Activated naive CD8-positive, alpha-beta T cell treated with anti-CD3 and anti-CD28 coated beads, Interleukin-2, amount 10 ng/mL, durations not matched to agents 7 days and 5 days (primary cell): ENCODE measurements at places on chromosomes 13 and 19. TPM values are rescaled to one million over a fixed set of nuclear protein-coding genes. Genes with fewer than 3 reads are reported as not detected.

CARM1 gene
- 31.5 TPM for total RNA-seq

PSG3 gene
- not detected for total RNA-seq

ZBTB7A gene
- 60.6 TPM for total RNA-seq

CLEC17A gene
- not detected for total RNA-seq

TMEM86B gene
- 18.8 TPM for total RNA-seq

ZNF471 gene
- 4.0 TPM for total RNA-seq

PSG6 gene
- not detected for total RNA-seq

ZSCAN18 gene
- total RNA-seq = 56.6 TPM

RTBDN gene
- total RNA-seq = not detected

DNA sequence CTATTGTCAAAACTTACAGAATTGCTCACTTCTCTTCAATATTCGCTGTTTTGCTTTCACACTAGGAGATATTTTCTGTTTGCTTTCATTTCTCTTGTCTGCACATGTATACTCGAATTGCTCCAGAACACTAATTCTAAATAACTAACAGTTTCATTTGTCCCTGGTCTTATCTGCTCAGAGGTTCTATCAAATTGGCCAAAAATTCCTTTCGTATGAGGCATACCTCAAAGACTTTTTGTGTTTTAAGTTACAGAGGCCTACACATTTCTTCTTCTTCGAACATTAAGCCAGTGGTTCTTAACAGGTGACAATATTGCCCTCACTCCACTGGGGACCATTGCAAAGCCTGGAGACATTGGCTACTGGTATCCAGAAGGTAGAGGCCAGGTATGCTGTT is 1314.6 kb downstream of the EFNB2 start:
- DNase-seq = no peak

GRCh38 chr13:72953391-72953965 is 105.3 kb upstream of the KLF5 start:
- DNase-seq = no peak

GRCh38 chr19:28530406-28531035 is 682.4 kb downstream of the UQCRFS1 start:
- DNase-seq = no peak

DNA sequence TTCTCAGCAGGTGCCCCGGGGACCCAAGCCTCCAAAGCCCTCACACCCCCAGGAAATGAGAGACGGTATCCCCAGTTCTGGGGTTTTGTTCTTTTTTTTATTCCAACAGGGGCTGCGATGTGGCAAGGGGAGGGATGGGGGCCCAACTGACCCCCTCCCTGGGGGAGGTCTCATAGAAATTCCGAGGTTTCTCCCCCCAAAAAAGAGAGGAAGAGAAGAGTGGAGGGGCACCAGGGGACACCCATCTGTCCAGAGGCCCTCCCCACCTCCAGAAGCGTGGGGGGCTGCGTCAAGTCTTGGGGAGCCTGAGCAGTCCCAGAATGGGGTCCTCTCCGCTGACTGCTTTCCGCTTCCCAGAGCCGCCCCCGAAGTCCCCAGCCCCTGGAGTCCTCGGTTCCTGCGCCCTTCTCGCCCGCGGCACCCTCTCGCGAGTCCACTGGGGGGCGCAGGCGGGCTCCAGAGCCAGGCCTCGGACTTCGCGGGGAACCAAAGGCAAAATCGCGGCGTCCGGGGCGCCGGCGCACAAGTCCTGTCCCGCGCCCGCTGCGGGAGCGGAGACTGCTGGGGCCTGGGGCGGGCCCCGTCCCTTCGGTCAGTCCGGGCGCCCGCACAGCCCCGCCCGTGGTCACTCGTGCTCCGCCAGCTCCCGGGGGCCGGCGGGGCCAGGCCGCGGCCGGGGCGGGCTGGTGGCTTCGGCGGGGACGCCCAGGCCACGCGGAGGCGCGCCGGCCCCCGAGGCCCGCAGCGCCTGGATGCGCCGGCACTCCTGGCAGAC is 4.4 kb upstream of the ATP1A3 start:
- peak; percentile 77 for DNase-seq

GRCh38 chr19:16957855-16958254 is 68.8 kb downstream of the CPAMD8 start:
- no peak for DNase-seq

DNA sequence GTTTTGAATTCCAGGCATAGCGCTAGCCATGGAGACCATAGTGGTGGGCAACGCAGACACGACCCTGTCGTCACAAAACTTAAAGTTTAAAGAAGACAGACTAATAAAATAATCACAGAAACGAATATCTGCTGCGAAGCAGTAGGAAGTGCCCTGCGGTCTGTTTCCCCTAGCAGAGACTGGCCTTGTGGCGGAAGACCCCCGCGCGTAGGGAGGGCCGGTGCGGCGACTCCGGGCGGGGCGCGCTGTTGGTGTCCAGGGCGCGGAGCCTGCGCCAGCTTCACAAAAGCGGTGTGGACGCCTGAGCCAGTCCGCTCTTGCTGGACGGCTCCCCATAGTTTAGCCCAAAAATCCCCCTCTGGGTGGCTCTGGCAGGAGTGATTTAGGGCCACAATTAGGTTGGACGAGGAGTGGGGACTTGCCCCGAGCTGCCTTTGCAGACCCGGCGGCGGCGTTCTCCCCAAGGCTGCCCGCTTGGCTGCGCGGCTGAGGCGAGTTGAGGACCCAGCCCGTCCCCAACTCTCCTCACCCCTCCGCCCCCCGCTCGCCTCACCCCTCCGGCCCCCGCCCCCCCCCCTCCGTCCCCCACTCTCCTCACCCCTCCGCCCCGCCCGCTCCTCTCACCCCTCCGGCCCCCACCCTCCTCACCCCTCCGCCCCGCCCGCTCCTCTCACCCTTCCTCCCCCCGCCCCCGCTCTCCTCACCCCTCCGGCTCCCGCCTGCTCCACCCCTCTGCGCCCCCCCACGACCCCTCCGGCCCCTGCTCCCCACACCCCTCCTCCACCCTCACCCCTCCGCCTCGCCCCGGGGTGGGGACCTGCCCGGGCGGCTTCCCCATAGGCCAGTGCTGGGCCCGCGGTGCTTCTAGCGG is 14.2 kb upstream of the LATS2 start:
- peak; percentile 59 for DNase-seq

- no peak for DNase-seq
These were observed 391.9 kb downstream of the IRS2 start for GRCh38 chr13:109394311-109394988.

- no peak for DNase-seq
These were observed 212.5 kb downstream of the PCCA start for GRCh38 chr13:100301418-100301817.

DNA sequence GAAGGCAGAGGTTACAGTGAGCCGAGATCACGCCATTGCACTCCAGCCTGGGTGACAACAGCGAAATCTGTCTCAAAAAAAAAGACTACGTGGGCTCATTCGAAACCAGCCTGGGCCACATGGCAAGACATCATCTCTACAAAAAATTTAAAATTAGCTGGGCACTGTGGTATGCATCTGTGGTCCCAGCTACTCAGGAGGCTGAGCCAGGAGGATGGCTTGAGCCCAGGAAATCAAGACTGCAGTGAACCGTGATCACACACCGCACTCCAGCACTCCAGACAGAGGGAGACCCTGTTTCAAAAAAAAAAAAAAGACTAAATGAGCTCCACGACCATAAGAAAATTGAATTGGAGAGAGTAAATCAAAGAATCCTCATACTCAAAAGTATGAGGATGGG is 53.1 kb downstream of the SLC7A1 start:
- no peak for DNase-seq

DNA sequence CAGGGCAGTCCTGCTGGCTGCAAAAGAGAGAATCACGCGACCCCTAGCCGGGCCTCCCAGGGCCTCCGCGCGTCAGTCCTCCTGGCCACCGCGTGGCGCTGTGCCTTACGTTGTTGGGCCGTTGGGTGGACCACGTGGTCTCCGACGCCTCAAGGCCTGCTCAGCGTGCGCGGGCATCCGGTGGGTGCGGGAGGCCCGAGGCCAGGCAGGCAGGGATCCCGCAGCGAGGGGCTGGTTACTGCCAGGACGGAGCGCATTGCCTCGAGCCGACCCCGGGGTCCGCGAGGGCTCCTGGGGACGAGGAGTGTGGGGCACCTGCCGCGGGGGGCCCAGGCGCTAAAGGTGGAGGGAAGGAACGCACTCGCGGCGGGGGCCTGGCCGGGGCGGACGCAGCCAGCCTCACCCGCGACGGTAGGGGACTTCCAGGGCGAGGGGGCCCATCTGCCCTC is at the start of gene TDRD12:
Gene TDRD12, plus strand, starts transcription at position 157 of the 449 bp plus-strand sequence. CDS start 306 bp downstream, outside the sequence.
- DNase-seq = no peak
